Bone marrow (tissue), 2 donors: ENCODE measurements at places on chromosomes 7 and 10.

DNA sequence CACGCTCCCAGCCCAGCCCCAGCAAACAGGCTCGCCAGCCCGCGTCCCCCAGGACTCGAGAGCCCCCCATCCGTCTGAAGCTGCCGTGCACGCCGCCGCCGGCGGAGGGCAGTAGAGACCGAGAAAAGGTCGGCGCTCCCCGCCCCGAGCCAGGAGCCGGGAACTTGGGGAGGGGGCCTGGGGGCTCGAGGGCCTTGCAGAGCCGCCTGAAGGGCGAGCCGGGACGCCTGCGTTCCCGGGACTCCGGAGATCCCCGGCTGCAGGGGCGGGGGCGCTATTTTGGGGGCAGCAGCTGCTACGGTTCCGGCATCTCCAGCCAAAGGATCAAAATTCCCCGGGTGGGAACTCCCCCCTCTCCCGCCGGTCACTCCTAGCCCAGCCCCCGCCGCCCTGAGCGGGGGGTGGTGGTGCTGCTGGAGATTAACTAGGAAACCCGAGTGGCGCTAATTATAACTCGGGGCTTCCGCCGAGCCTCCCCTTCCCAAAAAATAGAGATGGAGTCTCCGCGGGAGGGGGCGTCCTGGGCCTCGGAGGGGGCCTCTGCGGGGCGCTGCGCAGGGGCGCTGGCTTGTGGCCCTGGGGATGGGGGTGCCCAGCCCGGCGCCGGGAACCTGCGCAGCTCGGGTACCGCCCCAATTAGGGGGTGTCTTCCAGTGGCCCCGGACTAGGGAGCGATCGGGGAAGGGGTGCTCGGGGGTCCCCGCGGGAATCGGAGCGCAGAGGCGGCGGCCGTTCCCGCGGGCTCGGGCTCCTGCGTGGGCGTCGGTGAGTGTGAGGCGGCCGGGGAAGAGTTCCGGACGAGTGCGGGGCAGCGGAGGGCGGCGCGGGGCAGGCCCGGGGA is 608 bp downstream of the ACHE start:
- no peak for DNase-seq

DNA sequence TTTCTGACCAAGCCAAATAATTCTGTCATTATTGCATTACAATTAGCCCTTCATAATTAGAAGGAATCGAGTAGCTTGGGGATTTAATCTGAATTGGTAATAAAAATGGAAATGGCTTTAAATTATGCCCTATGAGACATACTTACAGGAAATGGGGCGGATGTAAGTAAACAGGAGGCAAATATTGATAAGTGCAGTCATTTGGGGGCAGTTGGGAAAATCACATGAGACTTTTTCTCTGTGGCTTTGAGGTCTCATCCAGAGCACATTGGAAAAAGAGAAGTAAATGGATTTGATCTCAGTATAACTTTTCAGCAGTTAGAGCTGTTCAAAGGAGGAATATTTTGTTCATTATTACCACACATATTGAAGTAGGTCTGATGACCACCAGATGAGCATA is 307.8 kb upstream of the POM121L12 start:
- DNase-seq, result no peak

GRCh38 chr7:111384065-111384891 is 178.0 kb downstream of the IMMP2L start:
- no peak for DNase-seq

- DNase-seq, result no peak
Measured at GRCh38 chr7:121331574-121331973, 2.8 kb downstream of the WNT16 start.

GRCh38 chr10:61486738-61487396 is 33.7 kb upstream of the TMEM26 start:
- no peak for DNase-seq

DNA sequence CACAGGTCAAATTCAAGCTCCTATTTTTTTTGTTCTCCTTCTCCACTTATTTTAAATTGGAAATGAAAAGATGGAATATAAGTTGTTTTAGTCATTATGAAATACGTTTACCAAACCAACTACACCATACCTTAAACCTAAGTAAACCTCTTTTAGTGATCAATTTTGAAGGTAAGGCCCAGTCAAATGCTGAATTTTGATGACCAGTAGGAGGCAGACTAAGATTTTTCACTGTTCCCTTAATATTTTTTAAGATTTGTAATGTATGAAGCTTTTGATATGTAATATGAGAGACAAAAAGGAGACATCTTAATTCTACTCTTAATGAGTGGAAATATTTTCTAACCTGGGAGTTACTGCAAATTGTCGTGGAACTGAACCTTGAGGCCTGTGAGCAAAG is 311.6 kb downstream of the EXOC4 start:
- DNase-seq, result no peak

GRCh38 chr7:28442540-28443420 is 30.5 kb downstream of the CREB5 start:
- no peak for DNase-seq

DNA sequence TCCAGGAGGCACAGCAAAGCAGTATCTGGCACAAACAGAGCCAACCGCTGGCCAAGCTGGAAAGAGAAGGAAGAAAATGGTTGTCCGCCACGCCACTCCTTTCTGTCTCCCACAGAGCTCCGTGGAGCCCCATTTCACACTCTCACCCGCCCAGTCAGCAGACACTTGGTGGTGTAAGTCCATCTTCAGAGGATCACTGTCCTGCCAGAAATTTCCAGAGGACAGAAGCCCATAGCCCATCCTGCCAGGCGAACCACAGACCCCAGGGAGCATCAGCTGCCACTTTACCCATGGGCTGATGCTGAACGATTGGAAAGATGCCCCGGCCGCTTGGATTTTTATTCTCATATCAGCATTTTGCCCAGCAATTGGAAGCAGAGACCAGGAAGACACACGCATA is 144.7 kb upstream of the LYZL2 start:
- DNase-seq, result no peak

DNA sequence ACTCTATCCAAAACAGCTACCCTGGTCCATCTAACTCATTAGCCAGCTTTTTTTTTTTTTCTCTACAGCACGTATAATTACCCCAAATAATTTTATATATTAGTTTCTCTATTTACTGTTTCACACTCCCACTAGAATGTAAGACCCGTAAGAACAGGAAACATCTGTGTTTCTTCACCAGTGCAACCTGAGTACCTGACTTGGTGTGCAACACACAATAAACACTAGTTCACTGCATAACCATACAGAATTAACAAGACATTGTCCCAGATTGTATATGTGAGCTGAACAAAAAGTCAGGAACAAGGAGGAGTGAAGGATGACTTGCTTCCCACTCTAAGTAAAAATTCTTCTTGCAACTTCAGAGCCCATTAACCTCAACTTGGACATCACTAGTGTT is 180.2 kb upstream of the AKR1E2 start:
- no peak for DNase-seq

DNA sequence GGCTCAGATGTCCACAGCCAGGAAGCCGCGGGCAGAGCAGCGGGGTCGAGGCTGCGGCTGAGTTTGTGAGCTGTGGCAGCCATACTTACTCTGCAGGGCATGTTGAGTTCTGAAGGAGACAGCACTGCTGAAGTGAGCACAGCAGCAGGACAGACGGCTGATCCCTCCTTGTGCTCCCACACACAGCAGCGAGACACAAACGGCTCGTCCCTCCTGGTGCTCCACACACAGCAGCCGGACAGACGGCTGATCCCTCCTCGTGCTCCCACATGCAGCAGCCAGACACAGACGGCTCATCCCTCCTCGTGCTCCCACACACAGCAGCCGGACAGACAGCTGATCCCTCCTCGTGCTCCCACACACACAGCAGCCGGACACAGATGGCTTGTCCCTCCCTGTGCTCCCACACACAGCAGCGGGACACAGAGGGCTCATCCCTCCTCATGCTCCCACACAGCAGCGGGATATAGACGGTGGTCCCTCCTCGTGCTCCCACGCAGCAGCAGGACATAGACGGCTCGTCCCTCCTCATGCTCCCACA is 305.1 kb downstream of the PTPRN2 start:
- DNase-seq, result no peak
